ENCODE measurements at places on chromosomes 4 and X.

- no peak for DNase-seq
Observed at GRCh38 chr4:185924458-185925044, 112.6 kb upstream of the SORBS2 start.

DNA sequence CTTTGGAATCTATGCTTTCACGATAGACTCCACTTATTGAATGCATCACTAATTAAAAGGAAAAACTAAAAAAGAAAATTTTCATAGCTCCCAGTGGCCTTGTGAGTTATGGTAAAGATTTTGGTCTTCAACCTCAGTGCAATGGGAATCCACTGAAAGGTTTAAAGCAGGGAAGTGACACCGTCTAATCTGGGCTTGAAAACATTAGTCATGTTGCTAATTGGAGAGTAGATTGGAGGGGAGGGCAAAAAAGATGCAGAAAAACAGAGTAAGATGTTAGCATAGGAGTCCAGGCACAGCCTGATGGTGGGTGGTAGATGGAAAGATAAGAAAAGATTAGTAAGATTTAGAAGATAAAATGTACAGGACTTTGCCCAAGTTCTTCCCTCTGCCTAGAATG, 633.1 kb upstream of the FTHL17 start:
- DNase-seq, result no peak

GRCh38 chr4:7282786-7283440, 90.6 kb downstream of the SORCS2 start:
- no peak for DNase-seq

GRCh38 chrX:101229170-101229569, 9.6 kb downstream of the DRP2 start:
- DNase-seq, result no peak

DNA sequence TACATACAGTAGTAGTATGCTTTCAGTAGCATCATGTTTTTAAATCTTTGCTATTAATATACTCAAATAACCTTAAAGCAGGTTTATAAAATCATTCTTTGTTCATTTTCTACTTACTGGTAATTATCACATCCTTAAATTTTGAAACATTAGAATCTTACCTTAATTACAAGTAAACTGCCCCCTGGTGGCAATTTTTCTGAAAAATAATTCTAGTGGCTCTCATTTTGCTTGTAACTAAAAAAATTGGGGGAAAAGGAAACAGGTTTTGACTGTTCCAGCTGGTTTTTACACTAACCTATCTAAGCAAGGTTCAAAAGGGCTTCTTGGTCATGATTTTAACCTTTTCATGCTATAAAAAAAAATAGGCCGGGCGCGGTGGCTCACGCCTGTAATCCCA, 18.5 kb upstream of the DCAF4L1 start:
- DNase-seq, result no peak

- no peak for DNase-seq
Observed at GRCh38 chr4:105184316-105184980, 37.8 kb downstream of the TET2 start.

GRCh38 chr4:158722917-158723793, at the start of gene PPID:
Gene PPID (minus strand): TSS chr4:158723396. CDS start chr4:158723288, 108 bp downstream.
- DNase-seq, result peak; percentile 63

- DNase-seq, result no peak
Observed at GRCh38 chr4:168200685-168201084, 108.3 kb downstream of the ANXA10 start.

- no peak for DNase-seq
Observed at GRCh38 chrX:118049713-118050112, 66.9 kb downstream of the KLHL13 start.

GRCh38 chr4:35912174-35912573, 332.1 kb downstream of the ARAP2 start:
- DNase-seq, result no peak

DNA sequence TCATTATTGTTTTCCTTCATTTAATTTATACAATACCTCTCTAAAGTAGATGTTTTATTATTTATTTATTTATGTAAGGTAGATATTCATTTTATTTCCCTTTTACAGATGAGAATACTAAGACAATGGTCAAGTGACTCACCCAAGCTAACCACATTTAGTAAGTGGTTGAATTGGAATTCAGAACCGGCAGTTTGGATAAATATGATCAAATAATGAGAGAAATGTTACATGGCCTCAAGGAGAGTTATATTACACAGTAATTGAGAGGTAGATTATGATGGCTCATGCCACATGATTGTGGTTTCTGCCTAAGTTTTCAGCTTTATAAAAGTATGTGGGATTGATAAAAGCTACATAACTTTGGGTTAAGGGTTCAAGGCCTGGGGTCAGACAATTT, 239.4 kb upstream of the BOD1L1 start:
- DNase-seq, result no peak

GRCh38 chr4:150982557-150983233, 32.4 kb downstream of the LRBA start:
- DNase-seq, result no peak
